ELF-1 (cell line): ENCODE measurements at places on chromosomes 3 and 15.

DNA sequence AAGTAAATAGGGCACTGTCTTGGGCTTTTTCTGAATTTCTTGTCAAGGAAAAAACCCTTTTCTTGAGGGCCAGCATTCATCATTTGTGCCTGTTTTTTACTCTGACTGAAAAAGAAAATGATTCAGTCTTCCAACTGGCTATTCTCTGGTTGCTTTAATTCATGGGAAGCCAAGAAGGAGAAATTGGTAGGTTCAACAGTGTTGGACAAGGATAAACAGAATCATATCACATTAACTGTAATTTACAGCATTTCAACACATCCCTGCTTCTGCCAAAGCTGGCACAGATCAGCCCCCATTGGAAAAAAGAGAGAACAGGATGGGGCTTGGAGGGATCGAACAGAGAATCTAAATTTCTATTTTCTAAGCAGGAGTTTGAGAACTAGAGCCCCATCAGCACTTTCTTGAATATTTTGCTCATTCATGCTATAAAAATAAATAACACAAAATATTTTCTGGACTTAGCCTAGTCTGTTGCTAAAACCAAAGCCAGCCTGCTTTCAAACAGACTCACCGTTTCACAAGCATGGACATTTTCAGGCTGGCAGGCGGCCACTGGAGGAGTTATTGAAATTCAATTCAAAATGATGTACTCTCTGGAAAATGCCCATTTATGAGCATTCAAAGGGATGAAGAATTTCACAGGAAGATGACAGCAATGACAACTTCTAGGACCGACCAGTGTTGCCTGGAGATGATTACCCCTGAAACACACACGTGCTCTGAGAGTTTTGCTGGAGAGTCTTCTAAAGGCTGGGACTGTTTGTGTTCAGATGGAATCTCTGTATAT lies 181.2 kb downstream of the WNT5A start:
- DNase-seq: no peak

- no peak for DNase-seq
Observed at GRCh38 chr3:74532446-74532845, 82.0 kb downstream of the CNTN3 start.

- DNase-seq: no peak
Observed at GRCh38 chr3:117809186-117810081, 1099.9 kb downstream of the TUSC7 start.

GRCh38 chr3:196063456-196063855 lies 18.4 kb downstream of the TFRC start:
- DNase-seq: no peak

- no peak for DNase-seq
Observed at GRCh38 chr3:163166197-163166596, 1669.6 kb downstream of the OTOL1 start.

GRCh38 chr3:55482496-55483195 lies 4.5 kb downstream of the WNT5A start:
- DNase-seq: peak; percentile 58
